ENCODE measurements at places on chromosomes 1 and 21. TPM values are rescaled to one million over a fixed set of nuclear protein-coding genes. Genes with fewer than 3 reads are reported as not detected.

DNA sequence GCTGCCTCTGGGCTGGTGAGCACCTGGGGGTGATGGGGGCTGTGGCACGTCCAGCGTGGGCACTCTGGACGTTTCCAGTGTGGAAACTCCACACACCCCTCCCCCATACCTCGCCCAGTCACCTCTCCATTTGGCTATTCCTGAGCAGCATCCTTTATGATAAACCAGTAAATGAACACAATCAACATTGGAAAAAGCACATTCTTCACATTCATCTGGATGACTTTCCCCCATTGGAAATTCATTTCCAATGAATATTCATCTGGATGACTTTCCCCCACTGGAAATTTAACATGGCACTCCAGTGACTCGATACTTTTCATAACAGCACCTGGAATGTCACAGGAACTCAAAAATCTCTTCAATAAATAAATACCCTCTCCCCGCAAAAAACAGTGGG is 104.8 kb upstream of the KRTAP19-8 start:
- DNase-seq = no peak

GRCh38 chr1:168879896-168880734 is 151.1 kb upstream of the DPT start:
- peak; percentile 62 for DNase-seq

DNA sequence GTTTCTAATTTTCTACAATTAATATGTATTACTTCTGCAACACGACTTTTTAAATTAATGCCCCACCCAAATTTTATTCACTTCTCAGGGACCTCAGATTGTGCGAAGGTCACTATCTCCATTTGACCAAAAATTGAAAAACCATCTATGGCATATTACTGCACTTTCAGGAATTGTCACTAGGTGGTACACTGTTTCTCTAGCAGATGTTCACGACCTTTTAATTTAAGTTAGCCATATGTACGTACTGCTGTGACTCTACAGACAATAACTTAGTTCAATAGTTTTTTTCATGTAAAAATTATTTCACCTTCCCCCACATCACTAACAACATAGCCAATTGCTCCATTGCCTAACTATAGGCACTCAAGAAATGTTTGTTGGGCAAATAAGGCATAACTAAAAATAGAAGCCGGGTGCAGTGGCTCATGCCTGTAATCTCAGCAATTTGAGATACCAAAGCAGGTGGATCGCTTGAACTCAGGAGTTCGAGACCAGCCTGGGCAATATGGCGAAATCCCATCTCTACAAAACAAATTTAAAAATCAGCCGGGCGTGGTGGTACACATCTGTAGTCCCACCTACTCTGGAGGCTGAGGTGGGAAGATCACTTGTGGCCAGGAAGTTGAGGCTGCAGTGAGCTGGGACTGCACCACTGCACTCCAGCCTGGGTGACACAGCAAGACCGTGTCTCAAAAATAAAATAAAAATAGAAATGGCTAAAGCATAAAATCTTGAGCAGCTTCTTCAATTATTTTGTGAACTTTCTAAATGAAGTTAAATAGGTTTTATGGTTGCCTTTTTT is 75.7 kb upstream of the PKN2 start:
- DNase-seq = no peak

DNA sequence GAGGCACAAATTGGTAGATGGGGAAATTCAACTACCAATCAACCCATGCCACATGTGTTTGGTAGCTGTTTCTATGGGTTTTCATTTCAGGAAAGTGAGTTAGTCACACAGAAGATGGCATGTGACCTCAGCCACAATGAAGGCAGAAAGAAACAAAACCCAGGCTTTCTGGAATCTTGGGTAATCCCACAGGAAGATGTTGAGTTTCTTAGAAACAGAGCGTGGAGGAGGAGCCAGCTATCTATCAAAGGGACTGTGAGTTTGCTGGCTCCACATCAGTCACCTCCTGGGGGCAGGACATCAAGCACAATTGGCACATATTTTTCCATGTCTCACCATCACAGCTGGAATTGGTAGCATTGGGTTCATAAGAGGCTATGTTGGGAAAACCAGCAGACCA is 188.9 kb upstream of the PLXNA2 start:
- no peak for DNase-seq

DNA sequence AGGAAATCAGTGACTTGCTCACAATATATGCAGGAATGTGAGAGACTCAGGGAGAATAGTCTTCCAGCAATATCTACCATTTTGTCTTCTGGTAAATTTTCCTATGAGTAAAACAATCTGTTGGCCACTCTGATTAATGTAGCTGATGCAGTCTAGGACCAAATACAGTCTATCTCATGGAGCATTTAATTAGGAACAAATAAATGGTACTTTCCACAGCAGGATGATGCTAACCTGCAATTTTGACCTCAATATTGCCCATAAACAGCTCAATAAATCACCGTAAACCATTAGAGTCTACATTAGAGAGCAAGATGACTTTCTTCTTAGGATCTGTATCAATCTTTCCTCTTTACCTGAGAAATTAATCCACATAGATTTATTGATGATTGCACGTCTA is 567.7 kb upstream of the B3GALT2 start:
- no peak for DNase-seq

GRCh38 chr21:33075596-33076195 is 5.8 kb downstream of the OLIG1 start:
- DNase-seq = no peak

DNA sequence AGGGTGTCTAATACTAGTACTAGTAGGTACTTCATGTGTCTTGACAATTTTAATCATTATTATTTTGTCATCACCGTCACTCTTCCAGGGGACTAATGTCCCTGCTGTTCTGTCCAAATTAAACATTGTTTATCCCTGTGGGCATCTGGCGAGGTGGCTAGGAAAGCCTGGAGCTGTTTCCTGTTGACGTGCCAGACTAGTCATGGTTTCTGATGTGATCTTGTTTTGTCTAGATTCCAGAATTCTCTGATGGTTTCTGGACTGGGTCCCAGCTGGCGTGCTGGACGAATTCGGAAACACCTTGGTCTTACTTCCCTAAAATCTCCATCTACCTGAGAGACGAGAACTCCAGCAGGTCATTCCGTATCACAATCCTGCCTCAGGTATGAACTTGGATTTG is 66.1 kb upstream of the FAM3B start:
- no peak for DNase-seq

GRCh38 chr1:25430967-25431881 is 527 bp downstream of the MACO1 start:
- peak; percentile 42 for DNase-seq

DNA sequence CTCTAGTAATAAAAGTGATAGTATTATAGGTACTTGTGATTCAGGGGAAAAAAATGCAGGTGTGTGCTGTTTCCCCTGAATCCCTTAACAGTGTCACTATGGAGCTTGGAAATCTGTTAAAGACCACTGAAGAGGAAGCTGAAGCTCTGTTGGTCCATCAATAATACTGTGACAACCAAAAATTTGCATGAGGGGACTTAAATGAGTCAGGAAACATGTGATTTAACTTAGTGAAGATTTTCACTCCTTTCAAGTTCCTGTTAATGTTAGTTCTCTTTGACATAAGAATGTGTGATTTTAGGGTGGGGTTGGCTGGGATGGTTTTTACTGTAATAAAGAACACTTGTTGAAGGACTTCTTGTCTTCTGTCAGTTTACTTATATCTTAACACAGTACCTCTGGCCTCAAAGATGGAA is 32.0 kb downstream of the VANGL2 start:
- DNase-seq = no peak

DNA sequence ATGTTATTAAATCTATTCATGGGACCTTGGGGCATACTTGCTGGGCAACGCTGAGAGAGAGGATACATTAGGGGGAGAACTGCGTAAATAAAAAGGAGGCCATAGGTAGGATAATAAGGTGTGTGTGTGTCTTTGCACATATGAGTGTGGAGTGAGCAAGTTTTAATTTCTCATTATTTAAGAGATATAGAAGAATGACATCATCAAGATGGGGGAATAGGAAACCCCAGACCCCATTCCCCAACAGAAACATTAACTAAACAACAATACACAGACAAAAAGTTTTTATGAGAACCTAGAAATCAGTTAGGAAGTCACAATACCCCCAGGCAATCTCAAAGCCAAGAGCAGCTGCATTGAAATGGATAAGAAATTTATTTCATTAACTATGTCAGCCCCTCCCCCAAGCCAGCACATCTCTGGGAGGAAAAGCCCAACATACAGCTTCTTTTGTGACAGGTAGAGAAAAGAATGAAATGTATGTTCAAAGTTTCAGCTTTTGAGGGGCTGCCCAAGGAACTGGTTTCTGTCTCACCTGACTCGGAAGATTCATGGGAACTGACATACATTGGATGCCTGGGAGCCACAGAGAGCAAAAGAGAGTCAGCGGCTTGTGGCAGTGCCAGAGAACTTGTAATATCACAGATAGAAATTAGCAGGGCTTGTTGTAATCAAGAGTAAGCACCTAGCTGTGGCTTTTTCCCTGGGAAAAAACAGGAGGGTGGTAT is 234.3 kb upstream of the NFIA start:
- no peak for DNase-seq

DNA sequence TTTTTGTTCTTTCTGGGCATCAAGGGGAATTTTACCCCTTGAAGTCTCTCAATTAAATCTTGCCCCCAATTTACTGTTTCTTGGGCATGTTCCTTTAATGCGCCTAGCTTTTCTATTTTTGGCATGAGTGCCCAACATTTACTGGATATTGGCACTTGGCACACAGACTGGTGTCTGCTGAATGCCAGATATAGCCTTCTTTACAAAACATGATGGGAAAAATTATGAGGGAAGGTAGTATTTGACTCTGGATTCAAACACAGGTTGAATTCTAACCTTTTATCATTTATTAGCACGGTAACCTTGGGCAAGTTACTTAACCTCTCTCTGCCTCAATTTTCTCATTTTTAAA is 88.3 kb upstream of the GPR52 start:
- DNase-seq = no peak

DNA sequence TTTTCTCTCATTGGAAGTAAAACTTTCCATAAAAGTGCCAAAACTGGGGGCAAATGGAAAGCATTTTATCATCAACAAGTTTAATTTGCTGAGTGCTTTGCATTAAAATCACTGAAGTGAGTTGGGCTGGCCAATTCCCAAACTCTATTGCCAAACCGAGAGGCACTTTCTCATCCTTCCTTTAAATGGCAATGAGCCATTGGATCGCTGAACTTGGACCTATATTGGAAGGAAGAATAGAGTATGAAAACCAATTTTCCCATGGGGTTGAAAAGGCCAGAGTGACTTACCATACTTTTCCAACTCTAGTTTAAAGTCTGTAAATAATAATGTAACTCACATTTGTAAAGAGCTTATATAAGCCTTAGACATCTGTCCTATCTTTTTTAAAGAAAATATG is 189.1 kb upstream of the C1orf87 start:
- no peak for DNase-seq

DNA sequence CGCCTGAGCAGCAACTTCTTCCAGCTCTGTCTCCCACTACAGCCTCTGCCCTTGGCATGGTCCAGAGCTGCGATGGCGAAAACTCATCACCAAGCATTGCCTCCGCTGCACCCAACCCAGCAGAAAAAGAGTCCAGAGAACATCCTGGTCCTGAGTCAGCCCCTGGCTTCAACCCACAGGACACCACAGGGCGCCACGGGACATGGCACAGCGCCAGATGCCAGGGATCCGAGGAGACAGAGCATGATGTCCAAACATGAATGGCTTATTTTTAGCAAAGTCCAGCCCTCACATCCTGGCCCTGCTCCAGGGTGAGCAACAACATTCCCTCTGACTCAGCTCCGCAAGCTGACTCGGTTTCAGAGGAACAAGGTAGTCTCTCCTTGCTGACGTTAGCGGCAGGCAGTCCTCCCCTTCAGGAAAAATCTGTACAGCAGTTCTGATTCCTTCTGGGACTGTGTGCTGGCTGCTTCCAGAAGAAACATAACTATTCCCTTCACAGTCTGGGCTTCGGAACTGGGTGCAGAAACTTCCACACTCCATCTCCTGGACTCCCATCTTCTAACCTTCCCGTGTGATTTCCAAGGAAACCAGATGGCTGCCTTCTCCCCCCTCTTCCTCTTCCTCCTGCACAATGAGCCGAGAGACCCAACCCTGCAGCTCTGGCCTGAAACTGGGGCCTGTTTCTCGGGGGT is 131.3 kb downstream of the TOMM20 start:
- peak; percentile 100 for DNase-seq

GRCh38 chr1:223745731-223746130 is 33.4 kb downstream of the CAPN2 start:
- DNase-seq = no peak

Gene MROH9
- polyA plus RNA-seq = not detected

Gene S100A7A
- polyA plus RNA-seq = not detected

Gene C1QA
- 15.8 TPM for polyA plus RNA-seq

Gene ASCL5
- polyA plus RNA-seq = not detected

Gene SPRR2E
- polyA plus RNA-seq = not detected

Gene PLXNA2
- 4.7 TPM for polyA plus RNA-seq

Gene DMRTB1
- polyA plus RNA-seq = not detected

Gene LCE1C
- not detected for polyA plus RNA-seq

Gene DPH2
- 87.6 TPM for polyA plus RNA-seq

Data from psoas muscle (tissue), 8 donors.